ENCODE measurements at places on chromosomes 2 and 18. TPM values are rescaled to one million over a fixed set of nuclear protein-coding genes. Genes with fewer than 3 reads are reported as not detected.

The SIX2 gene
- total RNA-seq = 2.8 TPM

The NT5C1B gene
- total RNA-seq = not detected

The AMER3 gene
- not detected for total RNA-seq

The KIF5C gene
- 0.28 TPM for total RNA-seq

The PIEZO2 gene
- total RNA-seq = 0.53 TPM

The DQX1 gene
- 0.14 TPM for total RNA-seq

The UGT1A10 gene
- 0.11 TPM for total RNA-seq

The CFC1 gene
- 0.11 TPM for total RNA-seq

The ZBTB7C gene
- total RNA-seq = 0.27 TPM

The PRSS56 gene
- total RNA-seq = 0.10 TPM

The SEMA4C gene
- 18.6 TPM for total RNA-seq

The MC2R gene
- not detected for total RNA-seq

The PRKCE gene
- 9.9 TPM for total RNA-seq

The TUBB8B gene
- not detected for total RNA-seq

The PROKR1 gene
- total RNA-seq = not detected

The DSG1 gene
- not detected for total RNA-seq

The DNAH6 gene
- total RNA-seq = 0.02 TPM

The EGR4 gene
- 0.19 TPM for total RNA-seq
